IMR-90 (cell line): ENCODE measurements at places on chromosomes 13 and 19. TPM values are rescaled to one million over a fixed set of nuclear protein-coding genes. Genes with fewer than 3 reads are reported as not detected.

GJA3 gene
- total RNA-seq, result 2.7 and 3.6 TPM in 2 replicates

ZNF793 gene
- 0.56 and 0.72 TPM in 2 replicates for total RNA-seq

HCST gene
- total RNA-seq, result not detected in 2 replicates

EID2B gene
- 2.7 and 4.2 TPM in 2 replicates for total RNA-seq

OR7A5 gene
- total RNA-seq, result not detected in 2 replicates

ZNF587 gene
- 32.5 and 43.7 TPM in 2 replicates for total RNA-seq

ATP8A2 gene
- 0.18 and 0.28 TPM in 2 replicates for total RNA-seq

TNFRSF19 gene
- 18.6 and 21.9 TPM in 2 replicates for total RNA-seq

CYP4F2 gene
- total RNA-seq, result not detected in 2 replicates

ZNF57 gene
- total RNA-seq, result 6.1 and 8.6 TPM in 2 replicates

TSPAN16 gene
- not detected in 2 replicates for total RNA-seq

PDX1 gene
- not detected in 2 replicates for total RNA-seq

TMEM143 gene
- total RNA-seq, result 1.1 and 1.3 TPM in 2 replicates

CGB7 gene
- not detected in 2 replicates for total RNA-seq

DNA sequence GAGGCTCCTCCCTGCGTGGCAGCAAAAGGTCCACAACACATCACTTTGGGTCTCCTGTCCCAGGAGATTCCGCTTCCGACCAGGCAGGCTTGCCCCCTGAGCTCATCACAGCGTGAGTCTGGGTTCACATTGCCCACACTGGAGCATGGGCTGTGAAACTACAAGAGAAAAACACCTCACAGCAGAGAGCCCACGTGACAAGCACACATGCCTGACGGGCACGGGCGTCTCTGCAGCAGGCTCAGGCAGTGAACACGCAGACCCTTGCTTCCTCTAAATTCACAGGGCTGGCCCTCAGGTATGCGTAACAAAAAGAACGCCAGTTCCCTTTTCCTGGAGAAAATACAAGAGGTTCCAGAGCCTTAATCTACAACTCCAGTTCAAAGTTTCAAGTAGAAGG lies 41.9 kb downstream of the RASA3 start:
- DNase-seq, result no peak

- peak; percentile 62 for DNase-seq
Measured at GRCh38 chr13:107650081-107650701, 565.1 kb downstream of the LIG4 start.

DNA sequence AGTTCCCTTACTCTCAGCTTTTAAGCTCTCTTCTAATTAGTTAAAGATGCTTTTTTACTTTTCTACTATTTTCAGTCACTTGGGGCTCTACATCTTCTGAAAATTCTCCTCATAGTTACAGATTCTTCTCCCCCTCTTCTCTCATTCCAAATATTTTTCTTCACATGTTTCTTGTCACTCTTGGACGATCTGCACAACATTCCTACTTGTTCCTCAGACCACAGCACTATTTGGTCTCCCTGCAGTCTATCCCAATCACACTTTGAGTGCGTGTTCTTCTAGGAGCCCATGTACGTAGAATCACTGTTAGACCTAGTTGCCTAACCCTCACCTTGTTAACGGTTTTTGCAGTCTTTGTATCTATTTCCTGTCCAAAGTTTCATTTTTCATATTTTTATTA lies 222.5 kb upstream of the SPRY2 start:
- DNase-seq, result no peak

DNA sequence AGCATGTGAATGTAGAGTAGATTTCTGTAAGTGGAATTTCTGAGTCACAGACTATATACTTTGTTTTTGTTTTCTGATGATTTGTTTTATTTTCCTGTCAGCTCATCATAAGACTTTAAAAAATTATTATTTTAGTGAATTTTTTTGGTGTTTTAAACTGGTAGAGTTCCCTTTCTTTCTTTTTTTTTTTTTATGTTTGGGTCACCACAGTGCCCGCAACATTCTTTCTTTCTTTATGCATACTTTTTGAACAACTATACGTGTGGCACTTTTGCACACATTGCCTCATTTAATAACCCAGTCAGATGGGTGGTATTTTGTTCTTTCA lies 46.0 kb downstream of the WDFY2 start:
- DNase-seq, result no peak

DNA sequence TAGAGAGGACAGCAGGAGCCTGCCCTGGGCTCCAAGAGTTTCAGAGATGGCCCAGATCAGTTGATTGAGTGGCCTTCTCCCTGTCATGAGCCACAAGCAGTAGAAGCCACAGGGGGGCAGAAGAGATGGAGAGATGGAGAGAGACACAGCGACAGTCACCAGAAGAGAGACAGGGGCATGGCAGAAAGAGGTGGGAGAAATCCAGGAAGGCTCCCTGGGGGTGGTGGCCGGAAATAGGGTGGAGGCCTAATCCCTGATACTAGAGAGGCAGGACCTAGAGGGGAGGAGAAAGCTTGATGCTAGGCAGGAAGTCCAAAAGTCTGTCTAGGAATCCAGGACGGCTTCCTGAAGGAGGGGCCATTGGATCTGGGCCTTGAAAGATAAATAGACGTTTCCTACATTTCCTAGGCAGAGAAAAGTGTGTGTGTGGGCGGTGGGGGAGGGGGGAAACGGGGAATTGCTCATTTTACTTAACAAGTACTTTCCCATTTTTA lies 9.6 kb upstream of the TPM4 start:
- peak; percentile 76 for DNase-seq

GRCh38 chr13:76687467-76687866 lies 198.7 kb downstream of the KCTD12 start:
- DNase-seq, result no peak

DNA sequence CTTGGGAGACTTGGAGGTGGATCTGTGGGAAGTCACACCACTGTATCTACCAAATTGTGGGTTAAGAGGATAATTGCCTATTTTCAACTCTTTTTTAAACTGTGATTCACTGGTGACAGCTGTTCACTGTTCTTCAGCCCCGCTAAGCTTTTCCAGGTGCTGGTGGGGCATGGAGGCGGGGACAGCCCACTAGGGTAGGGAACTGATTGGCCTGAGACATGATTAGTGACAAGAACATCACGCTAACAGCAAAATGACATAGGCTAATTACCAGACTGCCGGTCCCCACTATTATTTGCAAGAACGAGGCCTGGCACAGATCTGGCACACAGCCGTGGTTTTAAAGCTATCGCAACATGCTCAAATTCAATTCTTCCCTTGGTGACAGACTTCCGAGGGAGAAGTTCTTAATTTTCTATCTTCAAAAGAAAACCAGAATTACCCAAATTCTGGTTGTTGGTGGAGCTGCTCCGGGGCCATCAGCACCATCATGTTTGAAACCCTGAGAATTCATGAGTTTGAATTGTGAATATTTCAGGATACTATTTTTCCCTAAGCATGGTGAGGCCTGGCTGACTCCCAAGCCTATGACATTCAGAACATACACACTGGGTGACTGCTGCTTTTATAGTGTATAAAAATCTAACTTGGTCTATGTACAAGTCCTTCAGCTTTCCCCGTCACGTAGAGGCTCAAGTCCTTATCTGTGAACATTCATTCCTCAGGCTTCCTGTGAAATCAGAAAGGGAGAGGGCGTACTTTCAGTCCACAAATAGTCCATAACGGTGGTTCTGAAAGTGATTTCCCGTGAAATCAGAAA lies 17.9 kb downstream of the DOCK9 start:
- DNase-seq, result no peak

- DNase-seq, result no peak
Measured at GRCh38 chr19:18798384-18799352, 7.6 kb upstream of the COMP start.

DNA sequence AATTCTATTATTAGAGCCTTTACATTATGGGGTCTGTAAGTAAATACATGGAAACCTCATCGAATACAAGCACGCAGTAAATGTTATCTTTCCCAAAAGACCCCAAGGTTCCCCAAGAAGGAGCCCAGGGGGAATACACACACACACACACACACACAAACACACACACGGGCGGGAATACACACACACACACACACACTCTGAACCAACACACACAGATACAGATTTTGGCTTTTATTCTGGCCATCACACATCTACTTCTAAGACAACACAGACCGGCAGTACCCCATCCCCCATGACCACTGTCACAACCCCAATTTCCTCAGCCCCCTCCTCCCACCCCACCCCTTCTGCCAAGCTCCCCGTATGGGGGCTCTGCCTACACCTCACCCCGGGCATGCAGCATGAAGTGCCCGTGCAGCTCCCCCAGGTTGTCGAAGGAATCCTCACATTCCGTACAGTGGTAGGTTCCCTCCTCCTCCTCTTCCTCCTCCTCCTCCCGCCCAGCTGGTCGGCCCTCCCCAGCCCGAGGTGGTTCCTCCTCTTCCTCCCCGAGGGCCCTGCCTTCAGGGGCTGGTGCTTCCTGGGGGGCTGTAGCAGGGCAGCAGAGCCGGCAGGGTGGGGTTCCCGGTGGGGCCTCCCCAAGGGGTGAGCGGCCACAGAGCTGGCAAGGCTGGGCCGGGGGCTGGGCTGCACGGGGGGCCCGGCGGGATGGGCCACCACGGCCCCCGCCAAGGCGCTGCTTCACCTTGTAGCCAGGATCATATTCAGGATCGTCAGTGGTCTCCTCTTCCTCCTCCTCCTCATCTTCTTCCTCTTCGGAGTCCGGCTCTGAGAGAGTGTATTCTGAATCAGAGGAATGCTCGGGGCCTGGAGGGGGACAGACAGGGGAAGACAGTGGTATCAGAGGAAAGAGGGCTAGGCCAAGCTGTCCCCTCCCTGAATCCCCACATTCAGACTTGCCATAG lies 4.4 kb upstream of the SRRM5 start:
- DNase-seq, result no peak

DNA sequence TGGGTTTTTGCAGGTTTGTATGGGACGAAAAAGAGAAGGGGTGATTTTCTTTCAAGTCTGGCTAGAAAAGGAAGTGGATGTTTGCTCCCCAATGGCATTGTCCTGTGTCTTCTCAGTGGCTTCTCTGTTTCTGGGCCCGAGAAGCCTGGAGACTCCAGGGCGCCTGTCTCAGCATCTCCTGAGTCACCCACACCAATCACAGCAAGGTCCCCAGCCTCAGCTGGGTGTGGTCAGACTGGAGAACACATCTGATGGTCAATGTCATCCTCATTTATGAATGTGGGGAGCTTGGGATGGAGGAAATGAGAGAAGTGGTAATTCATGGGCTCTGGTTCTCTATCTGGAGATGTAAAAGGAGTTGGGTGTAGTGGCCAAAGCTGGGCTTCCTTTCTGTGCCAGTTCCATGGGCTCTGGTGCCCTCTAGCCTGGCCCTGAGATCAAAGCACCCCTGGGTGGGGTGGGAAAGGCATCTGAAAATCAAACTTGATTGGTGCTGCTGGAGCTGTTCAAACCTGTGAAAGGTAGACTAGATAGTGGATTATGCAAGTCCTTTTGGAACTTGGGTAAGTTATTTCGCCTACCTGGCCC lies 13.4 kb downstream of the RASL11A start:
- no peak for DNase-seq

GRCh38 chr13:57063007-57063406 lies 77.7 kb upstream of the PRR20A start:
- DNase-seq, result no peak

DNA sequence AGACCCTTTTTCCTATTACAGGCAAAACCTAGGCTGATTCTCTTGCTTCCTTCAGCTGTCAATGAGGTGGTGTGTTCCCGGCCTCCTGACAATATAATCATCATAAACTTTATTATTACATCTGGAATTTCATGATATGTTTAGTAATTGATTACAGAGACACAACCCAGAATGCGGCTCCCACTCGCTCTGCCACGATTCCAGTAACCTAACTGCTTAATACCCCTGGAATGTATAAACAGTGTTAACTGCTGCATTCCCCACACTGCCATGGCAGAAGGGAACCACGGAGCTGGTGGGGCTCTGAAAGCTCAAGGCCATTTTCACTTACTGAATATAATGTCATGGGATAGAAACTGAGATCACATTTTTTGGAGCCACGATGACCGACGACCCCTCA lies 17.1 kb downstream of the TSHZ3 start:
- DNase-seq, result peak; percentile 79

GRCh38 chr13:48750588-48751383 lies 97.1 kb downstream of the CYSLTR2 start:
- no peak for DNase-seq

- DNase-seq, result no peak
Measured at GRCh38 chr13:107832500-107833100, 382.7 kb downstream of the LIG4 start.

- peak; percentile 43 for DNase-seq
Measured at GRCh38 chr13:94333131-94333820, 146.2 kb downstream of the DCT start.

GRCh38 chr13:51097353-51098043 lies 13.6 kb downstream of the C13orf42 start:
- DNase-seq, result no peak

DNA sequence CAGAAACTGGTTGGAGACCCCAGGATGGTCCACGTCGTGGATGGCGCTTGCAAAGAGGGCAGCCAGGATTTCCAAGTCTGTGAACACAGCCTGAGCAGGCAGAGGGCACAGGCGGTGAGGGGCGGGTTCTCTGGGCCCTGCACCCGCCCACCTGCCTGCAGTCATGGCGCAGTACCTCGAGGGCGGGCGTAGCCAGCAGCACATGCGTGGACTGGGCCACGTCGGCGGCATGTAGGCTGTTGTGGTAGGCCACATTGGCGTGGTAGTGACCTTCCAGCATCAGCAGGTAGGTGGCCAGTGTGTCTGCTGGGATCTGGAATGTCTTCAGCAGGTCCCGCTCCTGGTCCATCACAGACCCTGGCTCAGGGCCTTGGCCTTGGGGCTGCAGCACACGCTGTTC lies 8.1 kb downstream of the PDE4C start:
- DNase-seq, result no peak

DNA sequence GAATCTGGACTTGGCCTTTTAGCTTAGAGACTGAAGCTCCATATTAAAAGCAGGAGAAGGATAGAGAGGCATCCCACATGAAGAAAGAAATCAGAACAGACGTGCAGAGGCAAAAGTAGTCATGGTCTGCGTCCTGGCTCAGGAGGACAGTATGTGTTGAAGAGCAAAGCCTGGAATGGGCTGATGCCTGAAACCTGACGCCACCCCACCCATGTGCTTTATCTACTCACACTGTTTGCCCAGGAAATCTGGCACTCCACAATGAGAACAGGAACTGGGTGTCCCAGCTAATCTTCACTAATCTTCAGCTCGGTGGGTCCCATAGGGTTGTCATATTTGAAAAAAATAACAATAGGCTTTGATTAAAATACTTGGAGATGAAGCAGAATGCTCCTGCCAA lies 549.0 kb upstream of the GPC6 start:
- no peak for DNase-seq

DNA sequence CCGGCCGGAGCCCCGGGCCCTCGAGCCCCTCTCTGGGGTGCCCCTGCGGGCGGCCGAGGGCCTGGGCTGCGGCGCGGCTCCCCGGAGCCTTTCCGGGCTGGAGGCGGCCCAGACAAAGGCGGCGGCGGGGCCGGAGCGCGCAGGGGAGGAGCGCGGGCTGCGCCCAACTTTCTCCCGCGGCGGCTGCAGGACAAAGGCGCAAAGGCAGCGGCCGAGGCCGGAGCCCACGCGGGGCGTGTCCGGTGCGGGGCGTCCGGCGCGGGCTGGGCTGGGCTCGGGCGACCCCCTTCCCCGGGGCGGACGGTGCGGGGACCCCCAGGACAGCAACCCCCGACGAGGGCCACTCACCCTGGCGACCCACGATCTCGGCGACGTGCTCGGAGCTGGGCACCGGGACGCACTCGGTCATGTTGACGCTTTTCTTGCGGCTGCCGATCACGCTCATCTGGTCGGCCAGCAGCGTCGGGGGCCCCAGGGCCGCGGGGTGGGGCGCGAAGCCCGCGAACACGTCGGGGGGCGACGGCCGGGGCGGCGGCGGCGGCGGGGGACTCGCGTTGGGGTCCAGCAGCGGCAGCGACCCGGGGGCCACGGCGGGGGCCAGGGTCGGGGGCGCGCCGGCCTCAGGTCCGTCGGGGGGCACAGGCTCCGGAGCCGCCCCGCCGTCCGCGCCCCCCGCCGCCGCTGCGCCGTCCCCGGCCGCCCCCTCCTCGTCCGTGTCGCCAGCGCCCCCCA lies 843 bp downstream of the MEX3D start:
- no peak for DNase-seq

GRCh38 chr13:60690604-60691003 lies 293.6 kb downstream of the TDRD3 start:
- no peak for DNase-seq
